ENCODE measurements at places on chromosomes 7 and 10. TPM values are rescaled to one million over a fixed set of nuclear protein-coding genes. Genes with fewer than 3 reads are reported as not detected.

Gene TMEM139
- 131 TPM for total RNA-seq

Gene HOXA4
- not detected for total RNA-seq

DNA sequence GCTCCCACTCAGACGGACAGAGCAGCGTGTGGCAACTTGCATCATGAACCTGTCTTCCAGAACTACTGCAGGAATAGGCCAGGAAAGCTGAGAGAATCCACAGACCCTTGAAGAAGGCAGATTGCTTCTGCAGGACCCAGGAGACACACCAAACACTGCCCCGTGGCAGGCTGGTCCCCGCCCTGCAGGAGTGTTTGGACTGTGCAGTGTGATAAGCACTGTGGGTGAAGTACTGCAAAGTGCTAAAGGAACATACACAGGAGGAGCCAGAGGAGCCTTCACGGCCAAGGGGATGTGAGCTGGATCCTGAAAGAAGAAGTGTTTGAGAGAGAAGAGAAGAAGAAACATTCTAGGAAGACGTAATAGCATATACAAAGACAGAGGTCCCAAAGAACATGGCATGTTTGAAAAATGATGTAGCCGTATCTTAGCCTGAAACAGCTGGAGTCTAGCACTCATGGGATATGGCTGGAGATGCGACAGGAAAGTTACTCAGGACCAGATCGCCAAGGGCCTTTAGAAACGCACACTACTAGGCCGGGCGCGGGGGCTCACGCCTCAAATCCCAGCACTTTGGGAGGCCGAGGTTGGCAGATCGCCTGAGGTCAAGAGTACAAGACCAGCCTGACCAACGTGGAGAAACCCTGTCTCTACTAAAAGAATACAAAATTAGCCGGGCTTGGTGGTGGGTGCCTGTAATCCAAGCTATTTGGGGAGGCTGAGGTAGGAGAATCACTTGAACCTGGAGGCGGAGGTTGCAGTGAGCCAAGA, 96.9 kb upstream of the RHEB start:
- no peak for DNase-seq

GRCh38 chr7:49527182-49527581, 246.3 kb upstream of the VWC2 start:
- no peak for DNase-seq

GRCh38 chr7:134845461-134845860, 66.0 kb downstream of the CALD1 start:
- no peak for DNase-seq

DNA sequence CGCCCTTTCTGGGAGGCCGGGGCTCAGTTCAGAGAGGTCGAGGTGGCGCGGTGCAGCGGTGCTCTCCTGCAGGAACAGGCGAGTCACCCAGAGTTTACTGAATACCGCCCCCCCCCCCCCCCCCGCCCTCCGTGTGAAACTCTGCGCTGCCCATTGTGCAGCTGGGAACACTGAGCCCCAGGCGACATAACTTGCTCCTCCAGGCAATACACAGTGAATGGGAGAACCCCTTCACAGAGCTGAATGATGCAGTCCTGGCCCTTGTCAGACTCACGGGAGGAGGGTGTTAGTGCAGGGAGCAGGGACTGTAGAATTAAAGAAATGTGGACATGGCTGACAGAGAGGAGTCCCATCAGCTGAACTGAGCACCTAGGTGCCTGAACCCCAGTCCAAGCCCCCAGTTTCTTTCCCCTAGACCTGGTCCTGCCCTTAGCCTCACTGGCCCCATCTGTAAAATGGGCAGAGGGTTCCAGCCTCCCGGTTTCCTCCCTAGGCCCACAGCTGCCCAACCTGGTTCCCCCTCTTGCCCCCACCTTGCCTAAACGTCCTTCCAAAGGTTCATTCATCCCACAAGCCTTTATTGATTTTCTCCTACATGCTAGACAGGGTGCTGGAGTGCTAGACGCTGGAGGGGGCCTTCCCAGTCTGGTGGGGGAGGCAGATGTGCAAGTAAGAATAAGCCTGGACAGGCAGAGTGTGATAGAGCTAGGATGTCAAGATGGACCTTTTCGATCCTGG, 869 bp upstream of the LOXL4 start:
- no peak for DNase-seq

Gene C10orf105
- total RNA-seq, result not detected

GRCh38 chr10:73879296-73880173, 5.2 kb upstream of the CAMK2G start:
- peak; percentile 78 for DNase-seq

- DNase-seq, result no peak
Measured at GRCh38 chr10:129914960-129915359, 49.1 kb downstream of the EBF3 start.

GRCh38 chr10:4512671-4513240, 313.3 kb upstream of the AKR1E2 start:
- DNase-seq, result peak; percentile 3

Gene UPF2
- 18.4 TPM for total RNA-seq

GRCh38 chr10:6055929-6056328, 6.2 kb downstream of the IL2RA start:
- DNase-seq, result no peak

Gene FKBP6
- not detected for total RNA-seq

DNA sequence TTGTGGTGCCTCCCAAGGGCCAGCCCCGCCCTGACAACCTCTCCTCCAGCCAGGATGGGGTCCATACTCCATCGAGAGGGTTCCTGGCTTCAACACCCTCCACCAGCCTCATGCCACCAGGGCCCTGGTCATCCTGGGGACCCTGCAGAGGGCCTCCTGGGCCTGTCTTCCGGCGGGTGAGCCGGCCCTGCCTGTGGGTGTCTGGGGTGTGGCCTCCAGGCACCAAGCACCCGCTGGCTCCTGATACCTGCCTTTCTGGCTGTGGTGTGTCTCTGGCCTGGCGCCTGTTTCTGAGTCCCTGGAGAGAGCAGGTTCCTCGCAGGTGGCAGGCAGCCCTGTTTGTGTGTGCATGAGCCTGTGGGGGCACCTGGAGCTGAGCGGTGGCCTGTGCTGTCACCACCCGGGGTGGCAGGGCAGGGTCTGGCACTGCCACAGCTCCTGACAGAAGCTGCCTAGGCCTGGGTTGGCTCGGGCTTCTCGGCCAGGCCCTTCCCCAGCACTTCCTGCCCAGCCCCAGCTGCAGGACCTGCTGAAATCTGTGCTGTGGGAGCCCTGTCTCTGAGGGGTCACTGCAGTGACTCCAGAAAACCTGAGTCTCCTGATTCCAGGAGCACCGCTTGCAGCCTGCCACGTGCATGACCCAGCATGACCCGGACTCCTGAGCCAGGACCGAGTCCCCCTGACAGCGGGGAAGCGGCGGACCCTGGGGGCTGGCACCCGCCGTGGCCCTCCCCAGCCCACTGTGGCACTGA, 18.4 kb downstream of the ADAM8 start:
- DNase-seq, result peak; percentile 54

Gene CPXM2
- not detected for total RNA-seq

Gene IFIT3
- 7.2 TPM for total RNA-seq

DNA sequence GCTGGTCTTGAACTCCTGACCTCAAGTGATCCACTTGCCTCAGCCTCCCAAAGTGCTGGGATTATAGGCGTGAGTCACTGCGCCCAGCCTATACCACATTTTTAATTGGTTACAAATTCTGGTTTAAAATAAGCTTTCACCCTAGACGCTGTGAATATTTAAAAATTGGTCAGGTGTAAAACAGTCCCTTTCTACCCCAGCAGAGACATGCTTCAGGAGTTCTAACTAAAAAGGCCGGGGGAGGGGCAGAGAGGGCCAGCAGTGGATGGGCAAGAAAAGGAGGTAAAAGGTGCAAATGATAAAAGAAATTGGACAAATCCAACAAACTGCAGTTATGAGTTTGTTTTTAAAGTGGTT, 70.0 kb downstream of the WAPL start:
- DNase-seq, result no peak

- peak; percentile 86 for DNase-seq
Measured at GRCh38 chr10:88385601-88386203, 197.4 kb downstream of the RNLS start.

GRCh38 chr10:46560381-46560780, 3.9 kb upstream of the GPRIN2 start:
- DNase-seq, result no peak

Gene HOXA6
- 1.2 TPM for total RNA-seq

Gene FAM237B
- not detected for total RNA-seq

Gene RAMP3
- not detected for total RNA-seq

Gene SPDYE5
- total RNA-seq, result not detected

- DNase-seq, result no peak
Measured at GRCh38 chr10:69086001-69086509, 1.8 kb upstream of the SRGN start.

DNA sequence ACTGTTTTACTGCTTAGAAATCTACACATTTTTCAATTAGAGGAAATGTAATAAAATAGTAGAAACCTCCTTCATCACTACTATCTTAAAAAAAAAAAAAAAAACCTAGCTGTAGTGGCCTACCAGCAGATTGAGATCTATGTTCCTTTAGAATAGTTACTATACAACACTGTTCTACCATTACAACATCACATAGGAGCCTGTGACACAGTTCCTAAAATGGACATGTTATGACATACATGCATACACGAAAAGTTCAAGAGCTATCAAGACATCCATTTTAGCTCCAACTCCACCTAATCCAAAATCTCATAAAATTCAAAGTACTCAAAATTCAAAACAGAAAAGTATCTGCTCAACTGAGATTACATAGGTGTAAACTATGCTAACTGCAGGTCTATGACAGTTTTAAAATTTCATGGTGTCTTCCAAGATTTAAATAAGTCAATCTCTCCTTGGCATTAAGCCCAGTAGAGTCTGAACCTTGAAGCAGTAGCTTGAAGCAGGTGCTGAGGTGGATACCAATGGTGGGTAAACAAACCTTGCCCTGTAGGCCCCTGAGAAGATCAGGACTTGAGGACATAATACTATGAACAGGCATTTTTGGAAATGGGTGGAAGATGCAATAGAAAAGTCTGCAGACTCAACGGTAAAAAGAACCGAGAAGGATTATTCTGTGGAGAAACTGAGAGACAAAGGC, 17.0 kb downstream of the CACUL1 start:
- no peak for DNase-seq

Gene PHKG1
- 3.9 TPM for total RNA-seq

GRCh38 chr10:21926949-21927348, 76.6 kb downstream of the DNAJC1 start:
- peak; percentile 40 for DNase-seq

DNA sequence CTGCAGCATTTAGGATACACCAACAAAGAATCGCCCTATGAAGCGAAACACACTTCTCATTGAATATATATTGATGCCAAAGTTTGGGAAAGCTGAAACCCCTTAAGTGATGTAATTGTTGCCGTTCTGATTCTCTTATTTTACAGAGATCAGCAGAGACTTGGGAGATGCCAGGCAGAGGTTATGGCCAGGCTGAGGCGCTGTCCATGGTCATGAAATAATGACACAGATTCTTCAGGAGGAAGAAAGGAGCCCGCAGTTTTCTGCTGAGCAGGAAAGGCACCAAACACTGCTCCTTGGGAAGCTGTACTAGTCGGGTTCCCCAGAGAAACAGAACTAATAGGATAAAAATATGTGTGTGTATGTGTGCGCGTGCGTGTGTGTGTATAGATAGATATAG, 566.0 kb downstream of the CALN1 start:
- no peak for DNase-seq

DNA sequence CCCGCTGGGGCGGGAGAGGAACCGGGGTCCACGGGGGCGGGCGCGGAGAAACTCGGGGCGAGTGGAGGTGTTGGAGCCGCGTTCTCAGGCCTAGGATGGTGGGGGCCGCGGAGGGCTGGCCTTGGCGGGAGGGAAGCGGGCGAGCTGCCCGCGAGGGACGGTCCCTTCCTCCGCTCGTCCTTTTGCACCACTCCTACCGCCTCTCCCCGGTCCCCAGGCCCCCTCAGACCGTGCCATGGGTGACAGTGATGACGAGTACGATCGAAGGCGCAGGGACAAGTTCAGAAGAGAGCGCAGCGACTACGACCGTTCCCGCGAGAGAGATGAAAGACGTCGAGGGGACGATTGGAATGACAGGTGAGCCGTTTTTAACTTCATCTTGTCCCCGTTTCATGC, 451 bp downstream of the SRRT start:
- no peak for DNase-seq

GRCh38 chr10:1594372-1595241, 142.7 kb downstream of the ADARB2 start:
- no peak for DNase-seq

DNA sequence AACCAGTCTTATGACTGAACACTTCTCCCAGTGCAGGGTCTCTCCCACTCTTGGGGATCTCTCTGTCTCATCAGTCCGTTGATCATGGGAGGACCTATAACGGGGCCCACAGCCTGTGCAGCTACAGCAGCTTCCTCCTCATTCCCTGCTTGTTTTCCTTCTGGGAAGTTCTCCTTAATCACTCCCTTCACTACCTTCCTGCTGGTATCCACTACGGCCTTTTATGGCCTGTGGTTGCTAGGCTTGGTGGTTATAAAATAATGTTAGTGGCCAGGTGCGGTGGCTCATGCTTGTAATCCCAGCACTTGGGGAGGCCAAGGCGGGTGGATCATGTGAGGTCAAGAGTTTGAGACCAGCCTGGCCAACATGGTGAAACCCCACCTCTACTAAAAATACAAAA, 3.5 kb upstream of the ZNF282 start:
- no peak for DNase-seq

Gene GTPBP10
- total RNA-seq, result 36.7 TPM

DNA sequence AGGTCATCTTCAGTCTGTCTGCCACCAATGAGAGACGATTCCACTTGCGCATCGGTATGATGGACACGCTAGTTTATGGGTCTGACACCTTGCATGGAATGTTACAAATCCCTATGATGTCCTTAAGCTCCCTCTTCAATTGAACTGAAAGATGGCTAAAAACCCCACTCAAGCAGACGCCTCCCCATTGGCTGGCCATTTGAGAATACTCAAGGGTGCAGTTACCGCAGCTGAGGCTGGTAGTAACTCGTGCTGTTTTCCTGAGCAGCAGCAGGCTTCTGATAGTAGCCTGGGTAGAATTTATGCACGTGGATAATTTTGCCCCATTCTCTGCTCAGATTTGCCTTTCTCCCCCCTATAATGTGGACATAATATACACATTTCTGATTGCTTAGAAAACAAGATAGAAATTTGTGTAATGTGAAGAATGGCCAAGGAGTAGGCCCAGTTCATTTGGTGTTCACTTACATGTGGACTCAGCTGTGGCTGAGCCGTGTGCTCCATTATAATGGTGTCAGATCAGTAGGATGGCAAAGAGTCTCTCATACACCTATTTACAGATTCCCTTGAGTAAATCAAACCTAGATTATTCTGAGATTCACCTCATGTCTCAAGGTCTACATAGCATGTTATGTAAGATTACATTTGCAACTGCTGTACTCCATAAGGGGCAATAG, 142.8 kb downstream of the HIBADH start:
- DNase-seq, result no peak

GRCh38 chr10:104327745-104328645, 10.3 kb downstream of the ITPRIP start:
- peak; percentile 47 for DNase-seq

Gene SCD
- 220 TPM for total RNA-seq

DNA sequence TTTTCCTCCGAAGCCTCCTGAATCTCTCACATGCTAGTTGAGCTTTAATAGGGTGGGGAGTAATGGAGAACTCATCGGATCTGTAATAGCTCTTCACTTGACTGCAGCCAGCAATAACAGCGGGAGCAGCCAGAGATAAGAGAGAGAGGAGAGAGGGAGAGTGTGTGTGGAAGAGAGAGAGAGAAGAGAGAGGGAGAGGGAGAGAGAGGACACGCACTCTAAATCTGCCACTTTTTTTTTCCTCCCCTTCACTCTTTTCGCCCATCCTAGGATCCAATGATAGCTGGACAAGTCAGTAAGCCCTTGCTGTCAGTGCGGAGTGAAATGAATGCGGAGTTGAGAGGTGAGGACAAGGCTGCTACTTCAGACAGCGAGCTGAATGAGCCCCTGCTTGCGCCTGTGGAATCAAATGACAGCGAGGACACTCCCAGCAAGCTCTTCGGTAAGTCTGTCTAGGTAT, 107.9 kb downstream of the POU6F2 start:
- DNase-seq, result no peak
